ENCODE measurements at places on chromosomes 5 and 9. TPM values are rescaled to one million over a fixed set of nuclear protein-coding genes. Genes with fewer than 3 reads are reported as not detected.

GRCh38 chr9:114431770-114432169 is 44.0 kb upstream of the AKNA start:
- no peak for DNase-seq

DNA sequence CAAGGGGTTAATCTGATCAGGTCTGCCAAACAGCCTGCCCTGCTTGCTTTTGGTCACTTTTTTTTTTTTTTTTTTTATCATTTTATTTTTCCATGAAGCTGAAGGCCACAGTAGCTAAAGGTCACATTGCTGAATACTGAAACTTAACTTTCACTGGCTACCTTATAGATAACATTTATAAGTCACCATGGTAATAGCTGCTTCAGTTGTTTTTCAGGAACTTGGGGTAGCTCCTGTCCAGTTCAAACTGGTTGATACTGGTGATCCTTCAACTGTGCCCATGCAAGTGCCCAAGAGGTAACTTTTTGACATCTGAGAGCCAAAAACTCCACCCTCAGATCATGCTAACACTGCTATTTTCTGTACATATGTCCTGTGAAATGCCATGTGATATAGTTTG is 68.3 kb upstream of the RGS7BP start:
- no peak for DNase-seq

- DNase-seq = no peak
These were observed 299.1 kb downstream of the EPB41L4A start for GRCh38 chr5:112119969-112120368.

DNA sequence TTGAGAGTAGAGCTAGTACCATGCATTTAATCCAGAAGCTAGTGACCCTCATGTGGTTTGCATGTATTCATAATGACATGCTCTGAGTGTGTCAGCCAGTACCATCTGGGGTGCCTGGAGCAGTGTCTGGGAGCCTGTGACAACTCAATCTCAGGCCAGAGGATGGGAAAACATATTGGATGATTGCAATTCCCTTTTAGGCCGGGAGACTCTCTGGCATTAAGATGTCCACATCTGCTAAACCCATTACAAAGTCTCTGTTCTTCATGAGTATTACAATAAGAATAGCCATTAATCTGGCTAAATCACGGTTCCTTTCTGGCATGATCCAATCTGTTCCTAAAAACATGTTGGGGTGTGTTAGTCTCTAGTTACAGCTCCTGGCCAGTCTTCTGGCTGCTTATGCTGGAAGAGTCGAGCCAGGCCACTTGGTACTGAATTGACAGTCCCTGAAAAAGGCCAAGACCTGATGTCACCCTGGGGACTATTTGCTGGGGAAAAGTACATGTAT is 475.7 kb downstream of the ENC1 start:
- no peak for DNase-seq

GLRA1 gene
- not detected for total RNA-seq

All from H4 (cell line).